ENCODE measurements at places on chromosomes 6 and 20.

- DNase-seq, result no peak
Observed at GRCh38 chr6:4446982-4447381, 311.6 kb upstream of the ECI2 start.

DNA sequence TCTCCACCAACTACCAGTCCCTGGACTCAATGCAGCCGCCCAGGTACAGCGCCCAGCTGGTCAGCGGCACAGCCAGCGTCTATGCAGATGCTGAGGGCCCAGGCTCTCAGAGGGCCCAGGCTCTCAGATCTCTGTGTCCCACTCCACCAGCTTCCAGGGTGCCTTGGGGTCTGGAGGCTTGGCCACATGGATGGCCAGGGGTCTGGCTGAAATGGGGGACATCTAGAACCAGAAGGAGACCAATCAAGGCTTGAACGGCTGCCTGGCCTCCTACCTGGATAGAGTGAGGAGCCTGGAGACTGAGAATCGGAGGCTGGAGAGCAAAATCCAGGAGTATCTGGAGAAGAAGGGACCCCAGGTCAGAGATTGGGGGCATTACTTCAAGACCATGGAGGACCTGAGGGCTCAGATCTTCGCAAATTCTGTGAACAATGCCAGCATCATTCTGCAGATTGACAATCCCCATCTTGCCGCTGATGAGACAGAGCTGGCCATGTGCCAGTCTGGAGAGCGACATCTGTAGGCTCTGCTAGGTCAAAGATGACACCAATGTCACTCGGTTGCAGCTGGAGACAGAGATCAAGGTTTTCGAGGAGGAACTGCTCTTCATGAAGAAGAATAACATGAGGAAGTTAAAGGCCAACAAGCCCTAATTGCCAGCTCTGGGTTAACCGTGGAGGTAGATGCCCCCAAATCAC is 44.1 kb upstream of the GRM4 start:
- DNase-seq, result no peak

DNA sequence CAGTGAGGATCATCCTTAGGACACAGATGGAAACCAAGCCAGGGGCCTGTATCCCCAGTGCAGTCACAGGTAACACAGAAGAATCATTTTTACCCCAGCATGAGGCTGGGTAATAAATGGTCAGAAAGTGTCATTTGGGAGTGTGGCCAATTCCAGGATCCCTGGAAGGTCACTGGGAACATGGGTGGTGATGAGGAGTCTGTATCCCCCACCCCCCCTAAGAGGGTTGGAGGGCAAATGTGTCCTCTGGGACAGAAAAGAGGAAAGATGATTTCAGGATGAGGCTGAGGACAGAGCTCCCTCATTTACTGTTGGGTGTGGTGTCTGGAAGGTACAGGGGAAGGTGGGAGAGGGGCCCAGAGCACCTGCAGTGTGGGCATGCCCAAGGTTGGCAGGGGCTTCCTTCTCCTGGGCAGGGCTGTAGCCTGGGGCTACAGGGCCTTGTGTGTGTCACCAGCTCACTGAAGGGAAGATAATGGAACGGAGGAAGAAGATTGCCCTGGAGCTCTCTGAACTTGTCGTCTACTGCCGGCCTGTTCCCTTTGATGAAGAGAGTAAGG is 34.5 kb downstream of the PLCG1 start:
- no peak for DNase-seq

DNA sequence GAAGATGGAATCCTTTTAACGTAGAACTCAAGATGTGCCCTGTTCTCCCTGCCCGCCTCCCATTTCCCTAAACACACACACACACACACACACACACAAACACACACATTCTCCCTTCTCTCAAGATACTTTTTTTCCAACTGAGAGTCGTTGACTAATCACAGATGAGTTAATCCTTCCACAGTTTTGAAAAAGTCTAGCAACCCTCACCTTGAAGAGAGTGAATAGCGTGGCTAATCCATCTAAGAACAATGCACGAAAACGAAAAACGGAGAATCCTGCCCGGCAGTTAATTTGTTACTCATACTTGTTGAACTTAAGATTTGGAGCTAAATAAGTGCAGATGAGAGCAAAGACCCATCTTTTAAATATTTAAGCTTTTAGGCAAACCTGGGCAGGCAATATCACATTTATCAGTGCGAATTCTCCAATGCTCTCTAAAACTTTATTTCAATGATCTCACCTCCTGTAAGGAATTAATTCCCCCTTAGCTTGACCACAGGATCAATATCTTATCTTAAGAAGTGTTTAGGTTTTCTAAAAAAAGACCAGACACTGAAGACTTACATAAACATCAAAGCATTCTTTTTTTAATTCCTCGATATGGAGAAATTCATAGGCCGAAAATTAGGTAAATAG is 1.1 kb downstream of the AGPAT4 start:
- DNase-seq, result peak; percentile 25

DNA sequence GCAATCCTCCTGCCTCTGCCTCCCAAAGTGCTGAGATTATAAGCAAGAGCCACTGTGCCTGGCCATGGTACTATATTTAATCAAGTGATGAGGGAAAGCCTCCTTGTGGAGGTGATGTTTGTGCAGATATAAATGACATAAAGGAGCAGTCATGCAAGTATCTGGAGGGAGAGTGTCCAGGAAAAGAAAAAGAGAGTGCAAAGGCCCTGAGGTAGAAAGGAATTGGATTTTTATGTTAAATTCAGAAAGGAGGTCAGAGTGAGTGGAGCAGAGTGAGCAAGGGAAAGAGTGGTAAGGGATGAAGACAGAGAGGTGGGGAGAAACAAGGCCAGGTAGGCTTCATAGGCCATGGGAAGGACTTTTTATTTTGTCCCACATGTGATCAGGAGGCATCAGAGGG is 7.4 kb upstream of the FKBPL start:
- DNase-seq, result no peak

DNA sequence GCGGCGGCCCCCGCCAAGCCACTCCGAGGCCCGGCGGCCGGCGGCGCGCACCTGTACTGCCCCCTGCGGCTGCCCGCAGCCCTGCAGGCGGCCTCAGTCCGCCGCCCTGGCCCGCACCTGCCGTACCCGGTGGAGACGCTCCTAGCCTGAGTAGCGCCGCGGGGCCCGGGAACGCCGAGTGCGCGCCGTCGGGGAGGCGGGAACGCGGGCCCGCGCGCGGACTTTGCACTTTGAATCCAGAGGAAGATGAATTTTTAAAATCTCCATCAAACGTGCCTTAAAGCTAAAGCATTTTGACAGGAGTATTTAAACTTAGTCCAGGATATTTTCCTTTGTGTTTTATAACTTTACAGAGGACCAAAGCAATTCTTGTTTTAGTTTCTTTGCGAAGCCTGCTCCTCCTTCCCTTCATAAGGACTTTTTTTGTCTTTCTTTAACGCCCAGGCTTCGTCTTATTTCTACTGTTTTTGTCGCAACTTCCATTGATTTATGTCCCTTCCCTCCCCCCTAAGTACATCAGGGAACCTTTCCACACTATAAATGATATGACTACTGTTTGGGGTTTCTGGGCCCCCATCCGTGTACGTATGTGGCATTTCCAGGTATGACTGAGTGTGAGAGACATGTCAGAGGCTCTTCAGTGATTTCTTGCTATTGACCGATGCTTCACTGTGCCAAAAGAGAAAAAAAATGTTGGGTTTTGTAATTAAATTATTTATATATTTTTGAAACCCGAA is 2.0 kb downstream of the FOXQ1 start:
- DNase-seq, result peak; percentile 40

All from ACHN (cell line).